T-helper 2 cell (primary cell): ENCODE measurements at places on chromosomes 2 and 18.

DNA sequence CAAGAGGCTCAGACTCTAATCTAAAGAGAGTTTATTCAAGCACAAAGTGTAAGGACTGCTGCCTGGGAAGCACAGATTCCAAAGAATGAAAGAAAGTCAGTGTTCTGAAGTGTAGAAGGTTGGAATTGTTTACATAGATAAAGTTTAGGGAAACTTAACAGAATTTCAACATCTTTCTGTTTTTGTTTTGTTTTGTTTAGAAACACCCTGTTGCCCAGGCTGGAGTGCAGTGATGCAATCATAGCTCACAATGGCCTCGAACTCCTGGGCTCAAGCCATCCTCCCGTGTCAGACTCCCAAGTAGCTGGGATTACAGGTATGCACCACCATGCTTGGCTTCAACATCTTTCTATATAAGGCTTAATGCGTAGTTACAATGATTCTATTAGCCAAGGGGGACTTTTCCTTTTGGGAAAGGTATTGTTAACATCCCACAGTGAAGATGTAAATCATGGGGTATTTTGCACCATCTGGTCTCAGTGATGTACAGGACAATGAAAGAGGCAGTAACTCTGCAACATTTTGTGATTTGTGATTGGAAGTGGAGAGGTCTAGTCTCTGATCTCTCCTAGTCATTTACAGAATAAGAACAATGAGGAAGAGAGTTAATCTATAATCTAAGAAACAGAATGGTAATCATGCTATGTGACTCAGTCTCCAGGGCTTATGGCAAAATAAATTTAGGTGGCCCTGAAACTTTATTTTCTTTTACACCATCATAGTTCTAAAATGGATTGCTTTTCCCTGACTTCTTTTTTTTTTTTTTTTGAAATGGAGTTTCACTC, 45.6 kb upstream of the MSH6 start:
- DNase-seq, result no peak

DNA sequence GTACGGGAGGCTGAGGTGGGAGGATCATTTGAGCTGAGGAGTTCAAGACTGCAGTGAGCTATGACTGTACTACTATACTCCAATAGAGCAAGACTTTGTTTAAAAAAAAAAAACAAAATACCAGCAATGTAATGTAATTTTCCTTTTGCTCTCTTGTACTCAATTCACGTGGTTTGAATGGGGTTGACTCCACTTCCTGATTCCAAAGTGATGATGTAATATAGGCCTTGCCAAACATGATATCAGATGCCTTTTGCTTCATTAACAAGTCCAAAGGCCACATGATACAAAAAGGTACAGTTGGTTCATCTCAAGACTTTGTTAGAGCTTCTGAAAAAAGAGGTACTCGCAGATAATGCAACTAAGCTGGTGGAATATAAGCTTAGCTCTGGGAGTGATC, 321.8 kb downstream of the ZEB2 start:
- no peak for DNase-seq

DNA sequence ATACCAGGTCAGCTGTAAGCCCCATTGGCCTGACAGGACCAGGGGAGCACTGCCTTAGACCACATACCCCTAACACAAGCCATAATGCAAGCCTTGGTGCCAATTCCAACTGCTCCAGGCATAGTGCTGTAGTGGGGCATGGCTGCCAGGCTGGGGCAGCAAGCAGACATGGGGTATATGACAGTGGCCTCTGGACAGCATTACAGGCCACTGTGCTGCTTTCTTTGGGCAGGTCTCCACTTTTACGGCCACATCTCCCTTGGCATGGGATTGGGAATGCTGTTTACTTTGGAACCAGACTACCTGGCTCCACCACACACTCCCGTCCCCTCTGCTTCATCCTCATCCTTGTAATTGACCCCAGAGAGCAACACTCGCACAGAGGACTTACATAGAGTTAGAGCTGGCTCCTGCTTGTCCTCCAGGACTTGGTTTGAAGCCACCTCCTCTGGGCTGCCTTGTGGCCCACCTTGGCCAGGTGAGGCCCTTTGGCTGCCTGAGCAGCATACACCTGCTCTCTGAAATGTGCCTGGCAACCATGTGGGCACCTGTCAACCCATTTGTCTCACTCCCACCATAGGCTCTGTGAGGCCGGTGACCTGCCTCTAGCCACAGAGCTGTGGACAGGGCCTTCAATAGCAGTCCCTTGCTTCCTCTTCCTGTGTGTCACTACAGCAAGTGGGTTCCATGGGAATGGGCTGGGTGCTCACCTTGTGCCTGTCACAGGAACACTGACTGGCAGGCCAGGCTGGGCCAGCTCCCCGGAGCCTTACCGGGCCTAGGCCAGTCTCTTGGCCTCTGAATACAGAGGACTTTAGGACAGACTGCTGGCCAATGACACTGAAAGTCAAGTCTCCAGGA, 262.6 kb upstream of the HS6ST1 start:
- DNase-seq, result no peak

DNA sequence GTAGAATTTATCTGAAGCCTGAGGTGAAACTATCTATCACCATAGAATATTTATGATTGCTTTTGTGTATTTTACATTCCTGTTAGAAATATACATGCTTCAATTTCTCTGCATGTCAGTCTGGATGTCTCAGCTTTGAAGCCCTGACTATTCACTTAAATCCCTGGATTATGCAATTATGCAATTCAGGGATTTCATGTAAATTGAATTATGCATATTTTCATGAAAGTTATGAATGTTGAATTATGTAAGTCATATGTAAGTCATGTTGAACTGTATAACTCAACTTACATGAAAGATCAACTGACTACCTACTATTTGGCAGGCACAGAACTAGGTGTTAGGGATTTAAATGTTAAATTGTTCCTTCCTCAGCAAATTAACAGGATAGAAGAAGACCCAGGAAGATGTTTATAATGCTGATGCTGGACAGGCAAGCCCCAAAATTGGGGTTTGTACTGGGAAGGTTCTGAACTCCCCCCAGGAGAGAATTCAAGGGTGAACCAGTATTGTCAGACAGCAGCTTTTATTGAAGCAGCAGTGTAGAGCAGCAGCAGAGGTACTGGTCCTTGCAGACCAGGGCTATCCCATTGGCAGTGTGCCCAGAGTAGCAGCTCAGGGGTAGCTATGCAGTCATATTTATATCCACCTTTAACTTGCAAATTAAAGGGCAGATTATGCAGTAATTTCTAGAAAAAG, 236.5 kb downstream of the ZNF804A start:
- DNase-seq, result no peak

DNA sequence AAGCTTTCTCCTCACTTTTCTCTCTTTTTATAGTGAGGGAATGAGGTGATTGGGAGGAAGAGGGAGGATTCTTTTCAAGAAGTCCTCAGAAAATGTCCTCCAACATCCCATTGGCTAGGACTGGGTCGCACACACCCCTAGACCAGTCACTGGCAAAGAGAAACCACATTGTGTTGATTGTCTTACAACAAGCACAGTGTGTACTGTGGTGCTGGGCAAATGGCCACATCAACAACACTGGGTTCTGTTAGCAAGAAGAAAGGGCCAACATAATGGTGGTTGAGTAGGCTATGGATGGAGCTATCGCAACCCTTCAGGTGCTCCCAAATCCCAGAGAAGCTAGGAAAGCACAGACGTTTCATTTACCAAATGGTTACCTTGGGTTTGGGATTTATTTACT, 18.7 kb upstream of the PTPN4 start:
- no peak for DNase-seq

DNA sequence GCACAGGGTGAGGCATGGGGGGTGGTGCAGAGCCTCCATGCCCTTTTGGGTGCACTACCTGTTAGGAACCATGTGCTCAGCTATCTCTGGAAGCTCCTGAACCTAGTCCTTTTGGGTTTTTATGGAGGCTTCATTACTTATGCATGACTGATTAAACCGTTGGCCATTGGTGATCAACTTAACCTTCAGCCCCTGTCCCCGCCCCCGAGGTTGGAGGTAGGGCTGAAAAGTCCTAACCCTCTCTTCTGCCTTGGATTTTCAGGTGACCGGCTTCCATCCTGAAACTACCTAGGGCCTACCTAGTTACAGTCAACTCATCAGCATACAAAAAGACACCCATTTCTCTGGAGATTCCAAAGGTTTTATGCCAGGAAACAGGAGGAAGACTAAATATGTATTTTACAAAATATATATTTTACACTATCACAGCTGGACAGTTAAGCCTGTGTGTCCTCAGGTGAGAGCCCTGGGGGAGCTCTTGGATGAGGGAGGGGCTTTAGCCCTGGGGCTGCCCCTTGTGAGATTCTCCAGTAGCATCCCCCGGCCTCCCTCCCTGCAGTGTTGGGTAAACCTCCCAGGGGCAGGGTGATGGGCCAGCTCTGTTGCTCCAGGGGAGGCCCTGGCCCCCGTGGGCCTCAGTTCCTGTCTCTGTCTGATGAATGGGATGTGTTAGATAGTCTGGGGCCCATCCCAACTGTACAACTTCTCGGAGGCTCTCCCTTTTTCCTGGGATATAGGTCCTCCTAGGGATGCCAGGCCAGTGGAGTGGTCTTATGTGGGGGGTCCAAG, 24.1 kb downstream of the GLI2 start:
- no peak for DNase-seq

GRCh38 chr2:54701029-54701428, 22.4 kb upstream of the EML6 start:
- no peak for DNase-seq

GRCh38 chr2:198703281-198703680, 754.5 kb downstream of the SATB2 start:
- DNase-seq, result no peak

DNA sequence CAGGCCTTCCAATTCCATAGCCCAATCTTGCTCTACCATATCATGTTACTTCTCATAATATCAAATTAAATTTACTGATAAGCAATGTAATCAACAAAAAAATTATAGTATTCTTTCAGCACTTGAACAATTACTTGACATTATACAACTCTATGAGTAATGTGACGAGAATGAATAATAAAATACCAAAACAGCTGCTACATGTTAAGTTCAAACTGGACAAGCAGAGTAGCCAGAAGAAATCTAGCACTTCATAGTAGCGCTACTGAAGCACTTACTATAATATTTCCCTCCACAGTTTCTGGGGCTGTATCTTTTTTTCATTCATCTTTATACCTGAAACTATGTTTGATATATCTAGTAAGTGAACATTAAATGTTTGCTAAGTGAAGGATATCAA, 14.9 kb downstream of the PPP3R1 start:
- DNase-seq, result no peak

- DNase-seq, result no peak
Observed at GRCh38 chr2:222228054-222228453, 70.7 kb downstream of the PAX3 start.

- DNase-seq, result no peak
Observed at GRCh38 chr2:237557633-237558015, 8.8 kb upstream of the PRLH start.

GRCh38 chr2:105802587-105802986, 57.9 kb downstream of the NCK2 start:
- peak; percentile 50 for DNase-seq

GRCh38 chr2:214104967-214105366, 305.9 kb upstream of the VWC2L start:
- DNase-seq, result no peak

GRCh38 chr18:10003866-10004265, 90.0 kb downstream of the VAPA start:
- DNase-seq, result no peak

- DNase-seq, result no peak
Observed at GRCh38 chr2:53750041-53750768, 17.4 kb upstream of the CHAC2 start.

- no peak for DNase-seq
Observed at GRCh38 chr2:48383036-48383435, 146.9 kb upstream of the STON1 start.

DNA sequence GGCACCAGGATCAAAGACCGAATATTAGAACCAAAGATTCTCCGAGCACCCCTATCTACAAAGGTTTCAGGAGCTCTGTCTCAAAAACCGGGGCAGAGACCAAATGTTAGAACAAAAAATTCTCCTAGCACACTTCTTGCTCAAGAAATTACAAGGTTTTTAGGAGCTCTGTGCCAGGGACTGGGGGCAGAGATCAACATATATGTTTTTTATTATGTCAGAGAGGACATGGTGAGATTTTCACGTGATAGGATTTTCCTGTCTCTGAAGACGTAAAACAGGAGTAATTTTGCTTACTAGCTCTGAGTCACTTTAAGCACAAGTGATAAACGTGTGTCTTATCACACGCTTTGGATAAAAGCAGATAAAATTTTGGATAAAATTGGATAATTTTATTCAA, 34.8 kb upstream of the ODC1 start:
- no peak for DNase-seq

- no peak for DNase-seq
Observed at GRCh38 chr2:241116606-241117560, 14.8 kb upstream of the MTERF4 start.

DNA sequence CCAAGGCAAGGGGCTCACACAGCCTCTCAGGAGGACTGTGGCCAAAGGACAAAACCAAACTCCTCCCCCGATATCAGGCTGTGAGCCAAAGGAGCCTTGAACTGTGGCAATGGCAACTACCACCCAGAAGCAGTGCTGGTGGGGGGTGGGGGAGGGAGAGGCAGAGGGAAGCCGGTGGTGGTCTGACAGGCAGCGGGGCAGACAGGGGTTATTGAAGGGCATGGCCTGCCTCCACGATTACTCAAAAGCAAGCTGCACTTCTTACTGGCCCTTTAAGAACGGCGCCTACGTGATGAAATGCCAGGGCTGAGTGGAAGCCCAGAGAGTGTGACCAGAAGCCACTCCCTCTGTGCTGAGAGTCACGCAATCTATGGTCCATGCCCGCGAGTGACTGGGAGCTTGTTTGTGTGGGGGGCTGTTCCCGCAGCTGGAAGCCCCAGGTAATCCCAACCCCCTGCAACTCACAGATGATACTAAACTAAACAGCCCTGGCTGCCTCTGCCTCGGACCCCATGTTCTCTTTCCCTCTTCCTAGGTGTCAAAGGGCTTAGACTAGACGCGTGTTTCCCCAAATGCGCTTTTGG, 128.2 kb upstream of the CXCR4 start:
- DNase-seq, result no peak

GRCh38 chr2:159150280-159150746, 136.2 kb downstream of the WDSUB1 start:
- no peak for DNase-seq

- no peak for DNase-seq
Observed at GRCh38 chr2:226180281-226180884, 619.2 kb downstream of the IRS1 start.

DNA sequence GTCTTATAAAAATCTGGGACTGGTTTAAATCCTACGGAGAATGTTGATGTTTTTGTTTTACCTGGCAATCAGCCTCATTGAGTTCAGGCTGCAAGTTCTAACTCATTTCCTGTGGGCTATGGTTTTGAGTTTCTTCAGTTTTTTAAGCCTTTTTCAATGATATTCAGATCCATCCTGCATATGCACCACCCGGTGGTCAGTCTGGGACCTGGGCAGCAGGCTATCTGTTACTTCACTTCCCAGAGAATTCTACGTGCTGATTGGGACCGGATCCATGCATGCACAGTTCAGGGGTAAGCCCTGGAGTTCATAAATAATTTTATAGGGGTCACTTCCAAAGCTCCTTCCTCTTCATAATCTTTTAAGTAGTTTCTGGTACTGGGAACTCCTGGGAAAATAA, 339.2 kb upstream of the HNRNPA3 start:
- no peak for DNase-seq

GRCh38 chr18:21261352-21261751, 19.3 kb downstream of the GREB1L start:
- DNase-seq, result no peak
